ENCODE measurements at places on chromosomes 11 and 22.

GRCh38 chr11:47932544-47932943 lies 47.8 kb upstream of the PTPRJ start:
- H3K4me1 ChIP-seq = peaks cover 11% of the 10 kb centered on the region
- H3K27me3 ChIP-seq = peaks cover 9% of the 10 kb centered on the region
- DNase-seq = no peak
- H3K36me3 ChIP-seq = no peaks in the 10 kb centered on the region
- H3K27ac ChIP-seq = no peak overlapping the region

- H3K27me3 ChIP-seq = no peaks in the 10 kb centered on the region
- no peaks in the 10 kb centered on the region for H3K36me3 ChIP-seq
- no peak for DNase-seq
- no peaks in the 10 kb centered on the region for H3K4me1 ChIP-seq
- H3K4me3 ChIP-seq = no peak overlapping the region
These were observed 396.2 kb downstream of the NTM start for GRCh38 chr11:131766637-131767036.

DNA sequence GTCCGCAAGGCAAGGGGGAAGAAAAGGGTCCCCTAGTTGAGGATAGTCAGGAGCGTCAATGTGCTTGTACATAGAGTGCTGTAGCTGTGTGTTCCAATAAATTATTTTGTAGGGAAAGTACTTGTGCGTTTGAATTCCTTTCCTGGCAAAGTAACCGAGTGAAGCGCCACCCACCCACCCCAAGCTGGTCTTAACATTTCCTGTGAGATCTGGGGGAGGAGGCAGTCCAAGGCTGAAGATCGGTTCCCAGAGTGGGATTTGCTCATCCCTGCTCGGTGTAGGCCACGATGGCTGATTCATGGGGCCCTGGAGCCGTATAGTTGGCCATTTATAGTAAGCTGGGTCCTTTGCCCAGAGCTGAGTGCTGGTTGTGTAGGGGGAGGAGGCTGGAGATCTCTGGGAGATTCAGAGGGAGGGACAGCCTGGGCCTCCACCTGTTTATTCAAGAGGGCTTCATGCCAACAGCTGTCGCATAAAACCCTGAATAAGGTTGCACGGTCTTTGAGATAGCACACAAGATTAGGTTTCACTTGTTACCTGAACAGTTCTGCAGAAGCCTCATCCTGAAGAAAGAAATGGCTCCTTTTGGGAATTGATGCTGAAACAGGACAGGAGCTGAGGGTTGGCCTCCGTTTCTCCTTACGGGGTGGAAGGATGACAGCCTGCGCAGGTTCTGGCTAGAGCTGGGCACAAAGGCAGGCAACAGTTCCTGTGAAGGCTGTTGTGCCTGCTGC lies 2.4 kb downstream of the ATF4 start:
- DNase-seq = no peak
- H3K27me3 ChIP-seq = no peaks in the 10 kb centered on the region
- H3K36me3 ChIP-seq = peaks cover 58% of the 10 kb centered on the region
- peak overlapping the region; percentile 90 for H3K4me3 ChIP-seq
- peaks cover 53% of the 10 kb centered on the region for H3K4me1 ChIP-seq

DNA sequence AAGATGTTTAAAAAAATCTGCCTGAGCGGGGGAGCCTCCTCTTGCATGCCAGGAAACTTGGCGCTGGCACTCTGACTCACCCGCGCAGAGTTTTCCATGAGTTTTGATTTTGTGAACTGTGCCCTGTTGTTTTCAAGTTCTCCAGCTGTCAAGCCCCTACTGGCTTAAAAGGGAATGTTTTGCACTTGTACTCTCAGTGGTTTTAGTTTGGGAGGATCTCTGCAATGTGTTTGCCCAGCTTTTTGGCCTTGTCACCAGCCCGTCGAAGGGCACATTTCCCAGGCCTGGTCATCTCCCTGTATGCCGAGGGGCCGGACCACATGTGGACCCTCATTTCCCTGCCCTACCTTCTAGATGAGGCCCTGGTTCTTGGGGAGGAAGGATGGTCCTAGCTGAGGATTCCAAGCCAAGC lies 12.2 kb downstream of the MRGPRF start:
- H3K27me3 ChIP-seq = peaks cover 42% of the 10 kb centered on the region
- no peaks in the 10 kb centered on the region for H3K4me1 ChIP-seq
- no peak overlapping the region for H3K27ac ChIP-seq
- no peak for DNase-seq
- H3K36me3 ChIP-seq = no peaks in the 10 kb centered on the region
- H3K4me3 ChIP-seq = no peak overlapping the region

- H3K27me3 ChIP-seq = no peaks in the 10 kb centered on the region
- no peak overlapping the region for H3K4me3 ChIP-seq
- H3K27ac ChIP-seq = no peak overlapping the region
- no peaks in the 10 kb centered on the region for H3K4me1 ChIP-seq
- no peaks in the 10 kb centered on the region for H3K36me3 ChIP-seq
- DNase-seq = no peak
These were observed 13.2 kb upstream of the OR4C12 start for GRCh38 chr11:49995565-49995964.

- no peak for DNase-seq
- H3K27me3 ChIP-seq = peaks cover 49% of the 10 kb centered on the region
- H3K4me1 ChIP-seq = no peaks in the 10 kb centered on the region
- no peak overlapping the region for H3K4me3 ChIP-seq
- H3K36me3 ChIP-seq = peaks cover 1% of the 10 kb centered on the region
These were observed 9.2 kb downstream of the PVALB start for GRCh38 chr22:36807627-36808026.

DNA sequence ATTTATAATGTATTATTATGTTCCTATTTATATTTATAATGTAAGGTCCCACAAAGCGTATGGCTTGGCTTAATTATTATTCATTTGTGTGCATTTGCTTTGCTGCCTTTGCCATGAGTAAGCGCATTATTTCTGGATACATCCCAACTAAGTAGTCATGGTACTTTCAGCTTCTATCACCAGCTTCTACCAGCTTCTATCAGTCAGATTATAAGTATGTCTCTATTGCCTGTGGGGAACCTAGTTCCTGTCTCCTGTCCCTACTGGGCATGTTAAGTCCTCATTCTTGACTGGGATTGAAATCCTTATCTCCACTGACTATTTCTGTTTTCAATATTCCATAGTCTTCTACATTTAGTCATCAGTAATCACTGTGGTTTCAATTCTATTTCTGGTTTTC lies 33.5 kb upstream of the OR10W1 start:
- no peak overlapping the region for H3K4me3 ChIP-seq
- H3K36me3 ChIP-seq = no peaks in the 10 kb centered on the region
- DNase-seq = no peak

DNA sequence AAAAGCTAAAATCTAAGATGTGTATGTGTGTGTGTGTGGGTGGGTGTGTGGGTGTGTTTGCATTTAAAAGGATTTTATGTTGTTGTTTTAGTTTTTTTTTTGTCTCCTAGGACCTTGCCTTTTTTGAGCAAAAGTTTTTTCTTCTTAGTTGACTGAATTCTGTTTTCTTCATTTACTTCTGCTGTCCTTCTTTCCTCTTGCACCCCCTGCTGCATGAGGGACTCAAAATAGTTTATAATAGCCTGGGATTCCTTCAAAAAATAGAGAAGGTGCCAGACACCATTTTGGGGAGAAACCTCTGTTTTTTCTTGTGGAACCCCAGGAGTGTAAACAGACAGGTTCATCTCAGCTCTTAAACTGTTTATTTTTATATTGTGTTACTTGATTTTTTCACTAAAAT lies 817.7 kb downstream of the TBC1D22A start:
- DNase-seq = no peak
- H3K4me1 ChIP-seq = no peaks in the 10 kb centered on the region
- H3K4me3 ChIP-seq = no peak overlapping the region
- H3K27me3 ChIP-seq = peaks cover 47% of the 10 kb centered on the region

DNA sequence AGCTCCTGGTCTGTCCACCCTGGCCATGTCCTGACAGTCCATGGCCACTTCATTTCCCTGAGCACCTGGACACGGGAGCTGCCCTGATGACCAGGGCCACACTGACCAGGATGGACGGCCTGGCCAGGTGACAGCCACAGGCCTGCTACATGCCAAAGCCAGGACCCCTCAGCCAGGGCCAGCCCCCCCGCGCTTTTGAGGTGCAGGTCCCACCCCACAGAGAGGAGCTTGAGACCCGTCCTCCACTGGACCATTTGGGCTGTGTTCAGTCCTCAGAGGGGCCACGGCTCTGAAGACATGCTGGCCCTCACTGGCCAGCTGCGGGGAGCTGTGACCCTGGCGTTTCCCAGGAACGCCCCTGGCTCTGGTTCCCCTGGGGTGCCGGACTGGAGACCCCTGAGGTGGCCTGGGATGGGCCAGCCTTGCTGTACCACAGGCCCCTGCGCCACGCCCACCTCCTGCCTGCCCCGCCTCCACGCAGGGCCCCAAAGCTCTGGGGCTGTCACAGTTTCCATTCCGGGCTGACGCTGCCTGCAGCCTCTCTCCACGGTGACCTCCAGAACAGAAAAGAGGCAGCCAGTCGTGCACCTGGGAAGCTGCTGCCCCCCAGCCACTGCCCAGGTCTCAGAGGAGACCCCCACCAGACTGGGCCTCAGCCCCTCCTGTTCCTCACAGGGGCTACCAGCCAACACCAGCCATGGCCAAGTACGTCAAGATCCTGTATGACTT lies 18.2 kb downstream of the EPS8L2 start:
- no peak for DNase-seq
- no peak overlapping the region for H3K27ac ChIP-seq
- peaks cover 39% of the 10 kb centered on the region for H3K27me3 ChIP-seq
- peaks cover 15% of the 10 kb centered on the region for H3K4me1 ChIP-seq
- H3K36me3 ChIP-seq = peaks cover 5% of the 10 kb centered on the region
- H3K4me3 ChIP-seq = peak overlapping the region; percentile 32

GRCh38 chr11:65592858-65593517 lies 2.6 kb downstream of the KCNK7 start:
- H3K36me3 ChIP-seq = peaks cover 26% of the 10 kb centered on the region
- H3K4me3 ChIP-seq = no peak overlapping the region
- H3K4me1 ChIP-seq = peaks cover 23% of the 10 kb centered on the region
- H3K27ac ChIP-seq = no peak overlapping the region
- no peaks in the 10 kb centered on the region for H3K27me3 ChIP-seq

DNA sequence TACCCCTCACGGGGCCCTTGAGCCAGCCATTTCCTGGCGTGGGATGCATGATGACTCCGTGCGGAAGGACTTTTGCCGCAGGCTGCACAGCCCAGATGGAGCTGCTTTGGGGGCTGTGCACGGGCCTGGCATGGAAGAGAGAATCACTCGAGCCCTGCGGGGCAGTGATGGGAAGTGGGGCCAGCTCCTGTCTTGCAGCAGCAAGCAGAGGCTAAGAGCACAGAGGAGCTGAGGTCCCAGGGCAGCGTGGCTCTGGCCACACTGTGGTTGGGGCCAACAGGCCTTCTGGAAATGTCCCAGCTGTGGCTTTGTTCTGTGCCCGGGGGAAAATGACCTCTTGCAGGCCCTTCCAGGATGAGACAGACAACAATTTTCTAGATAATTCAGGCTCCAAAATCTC lies 92.7 kb upstream of the TIMP3 start:
- no peak for DNase-seq
- no peak overlapping the region for H3K27ac ChIP-seq
- no peaks in the 10 kb centered on the region for H3K36me3 ChIP-seq
- no peak overlapping the region for H3K4me3 ChIP-seq

DNA sequence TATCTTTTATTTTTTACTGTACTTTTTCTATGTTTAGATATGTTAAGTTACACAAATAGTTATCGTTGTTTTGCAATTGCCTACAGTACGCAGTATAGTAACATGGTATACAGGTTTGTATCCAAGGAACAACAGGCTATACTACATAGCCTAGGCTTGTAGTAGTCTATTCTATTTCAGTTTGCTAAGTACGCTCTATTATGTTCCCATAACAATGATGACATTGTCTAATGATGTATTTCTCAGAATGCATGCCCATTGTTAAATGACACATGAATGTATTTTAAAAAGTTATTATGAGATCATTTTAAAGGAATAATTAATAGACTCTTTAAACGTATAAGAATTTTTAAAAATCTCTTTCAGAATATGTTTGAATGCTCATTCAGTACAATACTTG lies 696.7 kb upstream of the CCDC90B start:
- H3K36me3 ChIP-seq = no peaks in the 10 kb centered on the region
- H3K4me1 ChIP-seq = no peaks in the 10 kb centered on the region
- no peak for DNase-seq
- H3K27me3 ChIP-seq = no peaks in the 10 kb centered on the region

- no peak overlapping the region for H3K27ac ChIP-seq
- no peaks in the 10 kb centered on the region for H3K36me3 ChIP-seq
- no peak for DNase-seq
- no peaks in the 10 kb centered on the region for H3K4me1 ChIP-seq
- no peaks in the 10 kb centered on the region for H3K27me3 ChIP-seq
- H3K4me3 ChIP-seq = no peak overlapping the region
These were observed 25.5 kb downstream of the ARHGAP42 start for GRCh38 chr11:100712583-100712982.

- H3K27me3 ChIP-seq = peaks cover 29% of the 10 kb centered on the region
- DNase-seq = no peak
- peaks cover 20% of the 10 kb centered on the region for H3K4me1 ChIP-seq
- H3K4me3 ChIP-seq = peak overlapping the region; percentile 95
- no peak overlapping the region for H3K27ac ChIP-seq
These were observed 2.0 kb downstream of the NAV2 start for GRCh38 chr11:19714387-19715363.

DNA sequence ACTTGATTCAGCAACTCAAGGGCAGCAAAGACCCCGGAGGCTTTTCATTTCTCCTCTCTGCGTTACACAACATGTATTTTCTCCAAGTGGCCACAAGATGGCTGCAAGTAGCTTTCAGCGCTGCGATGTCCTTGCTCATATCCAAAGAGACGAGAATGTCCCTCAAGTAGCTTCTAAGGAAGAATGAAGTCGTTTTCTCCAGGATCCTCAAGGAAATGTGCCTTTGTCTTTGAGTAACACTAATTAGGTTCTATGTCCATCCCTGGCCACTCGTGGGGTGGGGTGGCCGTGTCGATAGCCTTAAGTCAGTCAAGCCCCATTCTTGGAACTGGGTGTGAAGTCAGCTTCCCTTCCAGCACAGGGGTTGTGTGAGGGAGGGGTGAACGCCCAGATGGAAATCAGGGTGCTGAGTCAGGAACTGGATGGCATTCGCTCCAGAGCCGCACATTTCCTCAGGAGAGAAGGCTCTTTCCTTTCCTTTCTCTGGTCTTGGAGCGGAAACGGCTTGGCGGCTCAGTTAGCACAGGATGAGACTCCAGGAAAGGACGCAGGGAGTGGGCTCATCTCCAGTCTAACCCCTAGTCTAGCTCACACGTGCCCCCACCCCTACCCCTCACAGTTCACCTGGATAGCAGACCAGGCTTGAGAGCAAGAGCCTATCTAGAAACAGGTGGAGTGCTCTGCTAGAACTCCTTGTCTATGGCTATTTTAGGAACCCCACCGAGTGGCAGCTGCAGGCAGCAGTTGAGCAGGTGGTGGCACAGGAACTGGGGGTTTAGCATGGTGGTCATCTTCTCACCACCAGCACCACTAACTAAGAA lies 44.3 kb downstream of the NNMT start:
- DNase-seq = no peak
- no peak overlapping the region for H3K27ac ChIP-seq
- peaks cover 9% of the 10 kb centered on the region for H3K4me1 ChIP-seq

GRCh38 chr11:83006877-83007330 lies 64.8 kb downstream of the RAB30 start:
- no peak overlapping the region for H3K27ac ChIP-seq
- H3K4me3 ChIP-seq = no peak overlapping the region
- no peak for DNase-seq

GRCh38 chr22:28514321-28514821 lies 165.3 kb downstream of the TTC28 start:
- DNase-seq = no peak
- H3K4me3 ChIP-seq = no peak overlapping the region
- H3K4me1 ChIP-seq = no peaks in the 10 kb centered on the region
- no peak overlapping the region for H3K27ac ChIP-seq
- H3K27me3 ChIP-seq = peaks cover 42% of the 10 kb centered on the region
